ENCODE measurements at places on chromosomes 6 and 20.

- DNase-seq: no peak
Observed at GRCh38 chr6:28643017-28643740, 117.5 kb downstream of the GPX5 start.

- DNase-seq: no peak
Observed at GRCh38 chr6:38117281-38117680, 297.8 kb downstream of the ZFAND3 start.

DNA sequence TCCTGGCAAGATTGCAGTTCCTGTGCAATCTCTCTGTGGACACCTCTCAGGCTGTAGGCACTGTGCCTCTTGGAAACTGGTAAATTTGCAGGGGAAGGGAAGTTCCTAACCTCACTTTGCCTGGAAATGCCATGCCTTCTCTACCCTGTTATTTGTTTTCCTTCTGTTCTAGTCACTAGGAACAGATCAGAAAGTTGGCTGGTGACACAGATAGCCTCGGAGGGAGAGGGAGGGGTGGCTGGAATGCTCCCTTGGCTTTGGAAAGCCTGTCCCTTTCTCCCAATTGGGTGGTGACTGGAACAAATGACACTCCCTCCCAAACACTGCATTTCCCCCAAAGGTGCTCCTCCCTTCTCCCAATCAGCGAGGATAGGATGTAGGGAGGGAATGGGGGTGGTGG lies 131.5 kb upstream of the F13A1 start:
- DNase-seq: no peak

DNA sequence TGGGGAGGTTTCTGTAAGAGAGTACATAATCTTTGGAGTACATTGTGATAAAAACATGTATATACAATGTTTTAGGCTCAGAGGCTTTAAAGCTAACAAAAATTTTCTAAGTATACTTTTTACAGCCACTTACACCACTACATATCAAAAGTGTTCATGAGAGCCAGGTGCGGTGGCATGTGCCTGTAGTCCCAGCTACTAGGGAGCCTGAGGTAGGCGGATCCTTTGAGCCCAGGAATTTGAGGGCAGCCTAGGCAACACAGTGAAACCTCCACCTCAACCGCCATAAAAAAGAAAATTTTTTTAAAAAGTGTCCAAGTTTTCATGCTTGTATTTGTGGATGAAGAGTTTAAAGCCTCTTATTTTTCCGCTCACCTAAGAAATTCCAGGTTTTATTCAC lies 22.5 kb downstream of the SNX3 start:
- DNase-seq: no peak

DNA sequence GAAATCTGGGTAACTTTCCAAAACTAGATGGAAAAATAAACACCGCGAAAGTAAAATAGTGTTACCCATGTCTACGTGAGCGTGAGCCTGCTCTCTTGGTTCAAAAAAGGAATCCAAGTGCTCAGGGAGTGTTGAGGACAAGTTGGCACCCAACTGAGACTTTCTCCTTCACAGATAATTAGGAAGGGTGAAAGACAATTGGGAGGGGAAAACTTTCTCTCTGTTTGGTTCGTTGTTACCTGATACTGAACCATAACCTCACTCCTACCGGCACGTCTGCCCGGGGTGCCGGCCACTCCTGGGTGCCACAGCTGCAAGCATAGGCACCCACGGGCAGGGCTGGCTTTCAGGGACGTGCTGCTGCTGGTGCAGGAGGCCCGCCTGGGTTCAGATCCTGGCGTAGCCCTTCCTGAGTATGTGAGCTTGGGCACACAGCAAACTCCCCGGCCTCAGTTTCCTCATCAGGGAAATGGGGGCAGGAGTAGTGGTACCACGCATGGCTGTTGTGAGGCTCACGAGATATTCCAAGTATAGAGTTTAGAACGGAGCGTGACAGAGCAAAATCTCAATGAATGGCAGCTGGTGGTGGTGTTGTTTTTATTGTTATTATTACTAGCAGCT lies 38.2 kb upstream of the PMEPA1 start:
- DNase-seq: no peak

- DNase-seq: no peak
Observed at GRCh38 chr6:134434019-134434942, 116.4 kb upstream of the SGK1 start.
